ENCODE measurements at places on chromosomes 13 and 19.

- no peak for DNase-seq
Observed at GRCh38 chr13:101298517-101298916, 117.8 kb downstream of the NALCN start.

DNA sequence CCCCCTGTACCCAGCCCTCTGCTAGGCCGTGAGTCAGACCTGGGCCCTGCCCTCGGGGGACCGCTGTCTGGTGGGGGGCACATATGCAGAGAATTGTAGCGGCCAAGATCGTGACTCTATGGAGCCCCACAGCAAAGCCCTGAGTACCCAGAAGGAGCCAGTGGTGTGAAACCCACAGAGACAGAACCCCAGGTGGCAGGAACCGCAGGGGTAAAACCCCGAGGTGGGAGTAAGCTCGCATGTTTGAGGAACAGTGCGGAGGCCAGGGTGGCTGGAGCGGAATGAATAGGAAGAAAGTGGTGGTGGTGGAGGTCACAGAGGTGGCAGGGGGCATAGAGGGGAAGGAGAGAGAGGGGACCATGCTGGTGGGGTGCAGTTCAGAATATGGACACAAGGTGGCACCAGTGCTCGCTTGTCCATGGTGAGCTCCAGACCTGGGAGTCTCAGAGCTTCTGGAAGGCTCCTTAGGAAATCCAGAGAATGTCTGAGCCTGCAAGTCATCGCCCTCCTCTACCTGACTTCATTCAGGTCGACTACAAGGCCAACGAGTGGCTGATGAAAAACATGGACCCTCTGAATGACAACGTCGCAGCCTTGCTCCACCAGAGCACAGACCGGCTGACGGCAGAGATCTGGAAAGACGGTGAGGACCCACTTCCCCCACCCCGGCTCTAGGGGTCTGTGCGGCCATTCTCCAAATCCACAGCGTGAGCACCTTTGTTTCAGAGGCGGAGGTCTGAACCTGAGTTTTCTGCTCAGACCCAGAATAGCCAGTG lies 48.9 kb downstream of the MYH14 start:
- no peak for DNase-seq

DNA sequence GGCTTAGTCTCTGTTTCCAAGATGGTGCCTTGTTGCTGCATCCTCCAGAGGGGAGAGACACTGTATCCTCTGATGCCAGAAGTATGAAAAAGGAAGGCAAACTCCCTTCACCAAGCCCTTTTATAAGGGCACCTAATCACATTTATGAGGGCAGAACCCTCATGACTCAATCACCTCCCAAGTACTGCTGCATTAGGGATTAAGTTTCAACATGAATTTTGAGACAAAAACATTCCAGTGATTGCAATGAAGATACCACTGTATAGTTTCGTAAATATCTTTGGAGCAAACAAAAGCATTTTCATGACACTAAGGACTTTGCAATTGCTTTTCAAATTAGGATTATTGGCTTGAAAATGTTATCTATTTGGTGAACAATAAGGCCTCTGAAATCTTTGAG lies 63.8 kb downstream of the RNF17 start:
- DNase-seq: no peak

- DNase-seq: no peak
Observed at GRCh38 chr13:114077099-114077932, 55.1 kb downstream of the RASA3 start.

- no peak for DNase-seq
Observed at GRCh38 chr19:30401956-30402355, 29.8 kb downstream of the ZNF536 start.

GRCh38 chr19:44635581-44636438 lies 7.9 kb upstream of the PVR start:
- DNase-seq: no peak

- no peak for DNase-seq
Observed at GRCh38 chr13:22736084-22736767, 444.6 kb upstream of the SGCG start.

- no peak for DNase-seq
Observed at GRCh38 chr19:51698296-51698695, 5.2 kb downstream of the SPACA6 start.

- DNase-seq: no peak
Observed at GRCh38 chr19:55432241-55432959, 10.7 kb downstream of the SHISA7 start.

DNA sequence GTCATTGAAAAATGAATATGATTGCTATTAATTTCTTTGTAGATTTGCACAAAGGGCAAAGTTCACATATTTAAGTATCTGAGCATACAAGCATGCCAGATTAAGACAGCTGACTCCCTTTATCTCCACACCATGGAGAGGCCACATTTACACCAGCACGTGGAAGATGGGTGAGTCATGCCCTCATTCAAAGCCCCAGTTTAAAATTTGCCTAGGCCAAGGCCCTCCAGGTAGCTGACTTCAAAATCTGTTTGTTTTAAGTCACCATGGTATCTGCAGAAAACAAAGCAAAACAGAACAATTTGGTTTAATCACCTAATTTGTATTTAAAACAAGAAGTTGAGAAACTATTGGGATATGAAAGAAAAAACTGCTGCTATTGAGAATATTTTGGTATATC lies 109.2 kb downstream of the ESD start:
- no peak for DNase-seq

DNA sequence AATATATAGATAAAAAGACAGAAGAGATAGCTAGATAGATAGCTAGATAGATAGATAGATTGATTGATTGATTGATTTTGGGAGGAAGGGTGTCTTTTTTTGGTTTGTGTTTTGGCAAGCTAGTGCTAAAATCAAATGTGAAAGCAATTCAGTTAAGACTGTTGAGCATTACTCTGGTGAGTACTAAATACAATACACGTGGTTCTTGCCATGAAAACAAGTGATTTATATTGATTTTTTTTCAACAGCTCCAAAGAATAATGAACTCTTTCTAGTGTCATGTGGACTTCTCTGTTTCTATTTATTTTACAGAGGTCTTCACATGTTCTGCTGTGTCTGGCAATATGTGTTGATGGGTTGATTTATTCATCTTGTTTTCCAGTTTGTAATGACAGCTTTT lies 172.0 kb downstream of the POU4F1 start:
- DNase-seq: no peak

DNA sequence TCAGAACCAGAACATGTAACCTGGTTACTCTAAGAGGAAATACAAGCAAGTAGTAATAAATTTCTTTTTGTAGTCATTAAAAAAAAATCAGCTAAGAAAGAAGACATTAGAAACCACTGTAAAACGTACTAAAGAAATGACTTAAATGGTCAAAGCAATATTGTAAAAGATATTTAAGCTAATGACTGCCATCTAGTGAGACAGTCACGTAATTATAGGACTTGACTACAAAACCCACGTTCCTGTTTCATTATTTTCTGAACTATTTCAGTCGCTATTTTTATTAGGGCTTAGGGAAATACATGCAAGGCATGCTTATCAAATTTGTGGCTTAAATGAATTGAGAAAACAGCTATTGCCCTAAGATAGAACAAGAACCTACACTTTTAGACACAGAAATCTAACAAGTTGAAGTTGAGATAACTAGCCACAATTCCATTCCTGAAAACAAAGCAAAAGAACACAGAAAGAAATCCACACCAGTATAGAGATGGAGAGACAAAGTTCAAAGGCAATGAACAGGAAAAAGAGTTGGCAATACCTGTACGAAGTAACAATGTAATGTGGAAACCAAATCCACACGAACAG lies 17.9 kb downstream of the ALG5 start:
- DNase-seq: peak; percentile 15

GRCh38 chr19:5692723-5693194 lies 2.7 kb downstream of the RPL36 start:
- no peak for DNase-seq

GRCh38 chr19:50433201-50434180 lies 799 bp downstream of the MYBPC2 start:
- DNase-seq: no peak

GRCh38 chr13:50650592-50651504 lies 192.6 kb downstream of the DLEU7 start:
- no peak for DNase-seq

- DNase-seq: peak; percentile 13
Observed at GRCh38 chr13:80716610-80717081, 375.7 kb upstream of the SPRY2 start.

- no peak for DNase-seq
Observed at GRCh38 chr13:113049521-113049941, 56.1 kb upstream of the F7 start.

DNA sequence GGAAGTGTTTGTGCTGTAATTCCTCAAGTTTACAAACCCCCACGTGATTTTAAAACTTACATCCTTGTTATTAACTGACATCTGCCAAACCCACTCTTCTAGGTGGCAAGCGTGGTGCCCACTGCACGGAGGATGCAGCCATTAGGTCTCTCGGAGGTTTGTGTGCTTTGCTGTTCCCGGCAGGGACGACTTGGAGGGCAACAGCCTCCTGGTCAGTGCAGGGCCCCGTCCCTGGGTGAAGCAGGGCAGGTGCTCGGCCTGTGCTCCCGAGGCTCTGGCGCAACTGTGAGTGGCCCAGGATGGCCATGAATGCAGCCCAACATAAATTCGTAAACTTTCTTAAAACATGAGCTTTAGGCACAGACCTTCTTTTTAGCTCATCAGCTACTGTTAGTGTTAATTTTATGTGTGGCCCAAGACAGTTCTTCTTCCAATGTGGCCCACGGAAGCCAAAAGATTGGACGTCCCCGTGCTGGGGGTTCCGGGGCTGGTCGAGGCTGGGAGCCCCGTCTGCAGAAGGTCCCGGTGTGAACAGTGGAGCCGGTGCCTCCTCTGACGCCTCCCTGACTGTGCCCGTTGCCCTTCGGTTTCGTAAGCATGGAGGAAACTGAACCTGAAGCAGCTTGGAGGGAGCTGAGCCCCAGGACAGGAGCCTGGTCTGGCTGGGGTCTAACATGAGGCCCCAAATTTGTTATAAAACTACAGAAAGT lies 11.9 kb downstream of the GAS6 start:
- no peak for DNase-seq

DNA sequence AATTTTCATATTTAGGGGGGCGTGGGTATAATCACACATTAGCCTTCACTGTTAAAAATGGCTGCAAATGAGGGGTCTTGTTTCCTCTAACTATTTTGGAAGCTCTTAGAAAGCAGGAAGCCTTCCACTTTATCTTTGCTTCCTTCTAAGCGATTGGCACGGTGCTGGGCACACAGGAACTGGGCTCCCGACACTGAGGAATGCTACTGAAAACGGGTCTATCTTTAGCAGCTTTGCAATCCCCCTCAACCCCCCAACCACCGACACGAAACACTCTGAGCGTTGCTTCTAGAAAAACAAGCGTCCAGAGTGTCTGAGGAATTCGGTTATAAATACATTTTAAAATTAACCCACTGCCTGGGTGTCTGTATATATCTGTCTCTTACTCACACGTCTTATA lies 143.6 kb downstream of the CACNA1A start:
- no peak for DNase-seq

GRCh38 chr13:75607447-75607846 lies 28.7 kb upstream of the LMO7 start:
- DNase-seq: no peak

DNA sequence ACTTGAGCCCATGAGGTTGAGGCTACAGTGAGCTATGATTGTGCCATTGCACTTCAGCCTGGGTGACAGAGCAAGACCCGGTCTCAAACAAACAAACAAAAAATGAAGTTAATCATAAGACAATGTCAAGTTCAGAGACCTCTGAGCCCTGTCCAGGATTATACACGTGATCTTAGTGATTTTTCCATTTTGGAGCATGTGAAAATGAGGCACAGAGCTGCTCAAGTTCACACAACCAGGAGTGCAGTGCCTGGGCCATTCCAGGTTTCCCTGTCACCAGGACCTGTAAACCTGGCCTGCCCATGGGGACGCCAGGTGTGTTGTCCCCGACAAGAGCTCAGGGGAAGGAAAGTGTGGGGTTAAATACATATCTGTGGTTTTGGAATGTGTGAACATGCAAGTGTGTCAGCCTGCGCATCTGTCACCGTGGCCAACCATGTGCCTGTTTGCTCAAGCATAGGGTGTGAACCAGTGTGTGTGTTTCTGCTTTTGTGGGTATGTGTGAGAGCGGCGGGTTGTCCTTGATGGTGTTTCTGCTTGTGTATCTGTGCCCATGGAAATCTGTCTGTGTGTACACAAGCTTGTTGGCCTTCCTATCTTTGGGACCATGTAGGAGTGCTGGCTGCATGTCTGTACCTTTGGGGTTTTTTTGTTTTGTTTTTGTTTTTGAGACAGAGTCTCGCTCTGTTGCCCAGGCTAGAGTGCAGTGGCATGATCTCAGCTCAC lies 1.5 kb upstream of the FXYD1 start:
- no peak for DNase-seq
